Suppressor macrophage treated with lipopolysaccharide for 4 hours (primary cell): ENCODE measurements at places on chromosomes 7 and 10.

DNA sequence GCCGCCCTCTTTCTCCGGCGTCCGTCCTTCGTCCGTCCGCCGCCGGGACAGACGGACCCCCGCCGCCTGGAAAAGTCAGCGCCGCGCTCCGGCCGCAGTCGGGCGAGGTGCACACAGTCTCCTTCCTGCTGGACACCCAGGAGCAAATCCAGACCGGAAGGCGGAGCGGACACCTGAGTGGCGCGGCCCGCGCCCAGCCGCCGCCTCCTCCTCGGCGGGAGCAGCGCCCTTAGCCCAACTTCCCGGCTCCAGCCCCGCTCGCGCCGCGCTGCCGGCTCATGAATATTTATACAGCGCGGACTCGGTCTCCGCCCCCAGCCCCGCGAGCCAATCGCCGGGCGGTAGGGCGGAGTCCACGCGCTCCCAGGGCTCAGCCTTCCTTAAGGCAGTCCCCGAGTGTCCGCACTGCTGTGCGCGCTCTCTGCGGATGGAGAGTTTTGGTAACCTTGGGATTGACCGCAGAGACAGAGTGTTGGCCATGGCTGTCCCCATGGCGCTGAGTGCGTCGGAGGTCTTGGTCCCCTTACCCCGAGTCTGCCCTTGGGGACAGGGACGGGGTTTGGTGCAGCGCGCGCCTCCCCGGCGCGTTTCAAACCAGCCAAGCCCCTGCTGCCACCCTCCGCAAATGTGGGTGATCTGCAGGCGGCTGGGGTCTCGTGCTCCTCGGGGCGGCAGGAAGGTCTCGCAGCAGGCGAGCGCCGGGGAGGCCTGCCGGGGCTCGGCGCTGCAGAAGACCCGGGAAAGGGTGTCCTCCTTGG, at the start of gene FZD8:
Gene FZD8, minus strand, starts transcription at position 262 of the 758 bp plus-strand sequence. CDS start 867 bp downstream, outside the sequence.
- peak; percentile 90 for DNase-seq

DNA sequence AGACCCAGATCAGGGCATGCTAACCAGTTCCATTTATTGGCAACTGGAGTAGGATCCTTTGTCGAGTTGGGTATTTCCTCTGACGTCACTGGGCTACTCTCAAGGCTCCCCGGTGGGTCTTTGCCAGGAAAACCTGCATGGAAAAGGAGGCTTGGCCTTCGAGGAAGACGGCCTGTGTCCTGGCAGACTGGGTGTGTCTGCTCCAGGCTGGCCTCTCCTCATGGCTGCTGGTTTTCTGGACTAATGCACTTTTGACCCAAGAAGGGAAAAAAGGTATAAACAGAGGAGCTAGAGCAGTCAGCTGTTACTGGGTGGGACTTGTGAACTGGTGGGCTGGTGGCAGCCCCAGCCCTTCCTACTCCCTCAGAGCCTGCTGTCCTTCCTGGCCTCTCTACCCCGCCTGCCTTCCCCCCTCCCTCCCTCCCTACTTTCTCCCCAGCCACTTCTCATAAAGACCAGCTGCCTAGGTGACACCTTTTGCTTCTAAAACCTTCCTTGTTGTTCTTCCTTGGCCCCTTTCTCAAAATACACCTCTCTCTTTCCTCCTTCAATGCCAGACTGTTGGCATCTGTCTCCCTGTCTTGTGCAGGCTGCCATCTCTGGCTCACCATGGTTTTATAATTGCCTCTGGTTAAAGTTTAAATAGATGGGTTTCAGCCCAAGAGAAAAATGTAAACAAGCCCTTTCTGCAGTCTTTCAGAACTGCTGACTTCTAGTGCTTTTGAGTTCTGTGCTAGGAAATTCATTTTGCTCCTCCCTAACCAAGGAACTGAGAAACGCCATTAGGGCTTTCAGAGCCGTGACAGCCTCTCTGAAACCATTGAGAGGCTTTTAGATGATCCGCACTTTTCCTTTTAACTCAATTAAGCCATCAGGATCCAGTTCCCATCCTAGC, 101.8 kb upstream of the MKLN1 start:
- DNase-seq, result no peak

DNA sequence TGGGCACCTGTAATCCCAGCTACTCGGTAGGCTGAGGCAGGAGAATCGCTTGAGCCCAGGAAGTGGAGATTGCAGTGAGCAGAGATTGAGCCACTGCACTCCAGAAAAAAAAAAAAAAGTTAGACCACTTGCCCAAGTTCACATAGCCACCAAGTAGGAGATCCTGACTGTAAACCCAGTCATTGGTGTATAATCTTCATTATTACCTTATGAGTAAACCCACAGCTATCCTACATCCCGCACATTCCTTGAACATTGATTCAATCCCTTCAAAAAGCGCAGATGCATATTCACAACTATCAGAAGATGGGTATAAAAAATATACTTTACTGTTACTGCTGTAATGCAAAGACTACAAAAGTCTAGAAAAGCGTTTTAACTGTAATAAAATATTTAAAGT, 512.9 kb downstream of the SUGCT start:
- no peak for DNase-seq

DNA sequence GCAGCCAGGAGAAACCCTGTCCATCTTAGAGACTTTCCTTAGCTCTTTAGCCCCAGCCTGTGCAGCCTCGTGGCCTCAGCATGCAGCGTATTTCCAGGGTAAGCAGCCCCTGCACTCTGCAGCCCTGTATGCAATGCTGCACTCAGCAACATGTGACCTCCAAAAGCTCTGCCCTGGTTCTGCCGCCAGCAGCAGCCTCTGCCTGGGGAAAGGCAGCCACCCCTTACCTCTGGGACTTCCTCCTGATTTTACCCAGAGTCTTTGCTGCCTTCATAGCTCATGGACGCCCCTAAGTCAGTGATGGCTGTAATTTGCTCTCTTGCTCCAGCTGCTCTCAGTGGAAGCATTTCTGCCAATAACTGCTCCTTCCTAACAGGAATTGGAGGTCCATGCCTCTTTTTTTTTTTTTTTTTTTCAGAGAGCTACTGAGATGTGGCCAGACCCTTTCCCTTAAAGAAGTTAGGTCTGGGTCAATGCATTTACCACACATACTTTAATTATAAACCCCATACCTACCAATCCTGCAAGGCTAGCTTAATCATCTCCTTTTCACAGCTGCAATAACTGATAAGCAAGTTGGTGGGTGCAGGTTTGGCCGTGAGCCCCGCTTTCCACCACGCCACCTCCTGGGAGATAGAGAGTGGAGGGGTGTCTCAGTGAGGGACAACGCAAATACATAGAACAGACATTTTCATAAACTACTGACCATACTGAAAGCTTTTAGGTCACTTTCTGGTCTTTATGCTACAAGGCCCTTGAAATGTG, 71.7 kb downstream of the RAMP3 start:
- DNase-seq, result no peak

DNA sequence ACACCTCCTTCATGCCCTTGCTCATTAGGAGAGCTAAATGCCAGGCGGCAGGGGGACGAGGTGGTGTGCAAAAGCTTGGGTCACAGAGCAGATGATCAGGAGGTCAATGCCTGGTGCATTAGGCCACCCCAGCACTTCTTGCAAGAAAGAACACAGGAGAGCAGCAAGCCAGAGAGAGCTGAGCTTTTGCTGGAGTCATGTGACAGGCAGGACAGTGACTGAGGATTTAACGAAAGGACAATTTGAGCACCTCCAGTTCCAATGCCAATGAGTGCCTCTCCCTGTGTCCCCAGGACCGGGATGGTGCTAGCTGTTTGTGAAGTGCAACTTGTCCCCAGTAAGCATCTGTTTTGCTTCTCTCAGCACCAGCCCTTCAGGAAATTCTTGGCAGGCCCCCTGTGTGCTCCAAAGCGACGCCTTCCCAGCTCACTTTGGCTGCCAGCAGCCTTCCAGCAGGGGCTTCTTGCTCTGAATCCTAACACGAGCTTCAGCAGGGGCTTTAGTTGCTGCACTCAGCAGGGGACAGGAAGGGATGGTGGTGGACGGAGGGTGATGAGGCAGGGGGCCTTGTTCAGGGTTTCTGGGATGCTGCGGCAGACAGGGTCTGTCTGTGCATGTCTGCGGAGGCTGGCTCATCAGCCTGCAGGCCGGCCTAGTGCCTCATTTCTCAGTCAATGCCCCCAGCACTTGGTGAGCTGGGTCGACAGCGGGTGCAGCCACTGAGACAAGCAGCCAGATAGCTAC, 368.1 kb downstream of the RPS24 start:
- DNase-seq, result no peak

DNA sequence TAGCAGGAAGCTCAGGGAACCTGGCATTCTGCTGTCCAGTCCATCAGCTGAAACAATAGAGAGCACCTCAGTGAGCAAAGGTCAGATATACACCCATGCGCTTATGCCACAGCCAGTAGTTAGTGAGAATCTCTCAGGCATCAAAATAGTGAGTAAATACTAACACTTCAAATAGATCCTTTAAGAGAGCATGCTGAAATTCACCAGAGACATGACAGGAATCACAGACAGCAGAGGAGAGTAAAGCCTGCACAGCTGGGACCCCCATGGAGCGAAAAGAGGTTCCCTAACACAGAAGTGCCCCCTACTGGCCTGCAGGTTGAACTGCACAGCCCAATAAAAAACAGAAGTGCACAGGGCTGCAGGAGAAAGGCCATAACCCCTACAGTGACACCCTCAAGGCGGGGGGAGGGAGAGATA, 57.6 kb upstream of the ANTXRL start:
- peak; percentile 45 for DNase-seq

GRCh38 chr10:4984223-4984622, 19.4 kb downstream of the AKR1C2 start:
- no peak for DNase-seq

GRCh38 chr10:13959443-13960359, 371.0 kb downstream of the FRMD4A start:
- no peak for DNase-seq

GRCh38 chr7:157467496-157468212, 130.8 kb downstream of the DNAJB6 start:
- DNase-seq, result no peak
